ELF-1 (cell line): ENCODE measurements at places on chromosomes 12 and 14.

- no peak for DNase-seq
Observed at GRCh38 chr12:75628916-75629315, 117.5 kb upstream of the KRR1 start.

DNA sequence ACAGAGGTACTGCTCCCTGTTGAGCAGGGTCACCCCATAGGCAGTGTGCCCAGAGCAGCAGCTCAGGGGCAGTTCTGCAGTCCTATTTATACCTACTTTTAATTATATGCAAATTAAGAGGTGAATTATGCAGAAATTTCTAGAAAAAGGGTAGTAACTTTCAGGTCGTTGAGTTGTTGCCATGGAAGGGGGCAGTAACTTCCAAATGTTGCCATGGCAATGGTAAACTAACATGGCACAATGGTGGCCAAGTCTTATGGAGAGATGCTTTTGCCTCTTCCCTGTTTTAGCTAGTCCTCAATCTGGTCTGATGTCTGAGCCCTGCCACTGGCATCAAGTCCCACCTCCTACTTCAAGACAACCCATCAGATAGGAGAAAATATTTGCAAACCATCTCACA is 30.4 kb upstream of the P2RX7 start:
- DNase-seq = no peak

DNA sequence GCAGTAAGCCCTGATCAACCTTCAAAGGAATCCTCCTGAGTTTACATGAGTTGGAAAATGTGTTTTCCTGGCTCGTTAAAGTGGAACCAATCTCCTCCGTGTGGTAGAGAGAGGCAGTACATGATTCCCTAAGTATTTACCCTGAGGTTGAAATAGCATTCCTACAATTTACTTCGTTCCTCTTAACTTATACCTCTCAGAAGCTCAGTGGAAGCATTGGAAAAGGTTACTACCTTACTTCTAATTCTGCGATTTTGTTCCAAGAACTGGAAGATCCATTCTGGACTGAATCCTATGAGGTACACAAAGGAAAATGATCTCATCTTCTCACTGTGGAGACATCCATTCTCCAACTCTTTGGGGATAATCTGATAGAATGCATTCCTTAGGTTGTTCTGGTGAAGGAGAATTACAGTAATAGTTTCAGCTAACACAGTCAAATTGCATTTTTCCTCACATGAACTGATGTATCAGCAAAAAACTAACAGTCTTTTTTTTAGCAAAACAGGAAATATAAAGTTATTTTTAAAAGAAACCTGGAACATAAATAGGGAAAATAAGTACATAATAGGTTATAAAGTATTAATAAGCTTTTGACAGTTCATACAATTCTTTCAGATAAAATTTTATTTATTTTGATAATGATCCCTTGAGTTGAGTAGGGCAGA is 475.6 kb downstream of the PDZRN4 start:
- DNase-seq = peak; percentile 27

DNA sequence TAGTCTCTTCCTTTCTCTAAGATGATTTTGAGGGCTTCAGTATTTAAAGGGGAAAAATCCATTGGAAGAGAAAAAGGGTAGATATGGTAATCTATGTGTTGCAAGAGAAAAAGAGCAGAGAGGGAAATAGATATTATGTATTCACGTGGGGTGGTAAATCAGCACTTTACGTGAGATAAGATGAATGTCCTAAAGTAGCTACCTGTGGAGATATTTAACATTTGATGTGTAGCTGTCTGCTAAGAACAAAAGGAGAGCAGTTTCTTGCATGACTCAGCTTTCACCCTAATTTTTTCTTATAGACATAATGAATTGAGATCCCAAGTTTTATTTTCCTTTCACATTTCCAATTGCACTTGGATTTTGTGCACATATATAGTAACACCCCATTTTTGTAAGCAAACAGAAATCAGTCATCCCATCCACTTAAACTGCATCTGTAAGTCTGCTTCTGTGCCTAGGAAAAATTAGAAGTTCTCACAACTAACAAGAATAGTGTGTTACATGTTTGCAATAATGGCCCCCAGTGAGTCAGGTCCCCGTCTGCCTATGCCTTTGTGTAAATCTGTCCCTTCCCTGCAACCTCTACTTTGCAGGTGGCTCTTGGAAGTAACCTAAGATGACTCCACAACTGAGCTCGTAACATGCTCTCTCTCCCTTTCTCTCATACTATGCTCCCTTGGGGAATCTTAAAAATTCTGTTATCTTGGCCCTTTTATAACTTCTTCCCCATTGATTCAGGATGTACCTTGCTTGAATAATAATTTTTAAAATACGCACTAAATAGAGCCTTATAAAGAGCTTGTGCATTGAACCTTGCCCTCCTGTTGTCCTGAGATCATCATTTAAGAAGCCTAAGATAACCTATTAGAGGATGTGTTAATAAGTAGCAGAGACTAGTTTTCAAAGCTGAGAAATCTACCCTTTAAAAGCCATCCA is 3.7 kb downstream of the TMTC3 start:
- DNase-seq = no peak

- no peak for DNase-seq
Observed at GRCh38 chr14:75023108-75023507, 20.4 kb downstream of the EIF2B2 start.

DNA sequence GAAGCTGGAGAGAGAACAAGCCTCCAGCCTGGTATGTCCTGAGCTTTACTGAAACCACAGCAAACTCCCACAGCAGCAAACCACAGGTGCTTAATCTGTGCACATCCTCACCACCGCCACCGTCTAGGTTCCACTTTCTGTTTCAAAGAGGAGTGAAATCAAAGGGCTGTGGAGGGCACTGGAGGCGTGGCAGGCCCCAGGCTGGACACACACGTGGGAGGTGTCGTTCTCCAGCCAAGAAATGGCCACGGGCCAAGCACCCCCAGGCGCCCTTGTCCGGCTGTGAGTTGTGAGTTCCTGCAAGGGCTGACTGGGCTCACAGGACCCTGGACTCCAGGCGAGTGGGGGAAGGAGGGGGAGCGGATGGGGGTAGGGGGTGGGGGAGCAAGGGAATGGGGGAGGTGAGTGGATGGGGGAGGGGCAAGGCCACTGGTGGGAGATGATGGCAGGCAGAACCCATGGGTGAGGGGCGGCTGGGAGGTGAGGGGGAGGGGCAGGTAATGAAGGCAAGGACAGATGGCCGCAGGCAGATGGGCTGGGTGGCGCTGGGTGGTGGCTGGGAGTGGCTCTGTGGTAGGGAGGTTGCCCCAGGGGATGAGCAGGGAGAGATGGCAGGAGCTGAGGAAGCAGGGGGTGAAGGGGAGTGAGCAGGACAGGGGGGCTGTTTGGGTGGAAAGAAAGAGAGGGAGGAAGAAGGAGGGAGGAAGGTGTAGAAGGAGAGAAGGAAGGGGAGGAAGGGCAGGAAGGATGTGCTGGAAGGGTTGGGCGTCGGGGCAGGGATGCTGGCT is 86.7 kb downstream of the NCOR2 start:
- DNase-seq = no peak
